Glutamatergic neuron (in vitro differentiated cells): ENCODE measurements at places on chromosomes 6 and 20.

DNA sequence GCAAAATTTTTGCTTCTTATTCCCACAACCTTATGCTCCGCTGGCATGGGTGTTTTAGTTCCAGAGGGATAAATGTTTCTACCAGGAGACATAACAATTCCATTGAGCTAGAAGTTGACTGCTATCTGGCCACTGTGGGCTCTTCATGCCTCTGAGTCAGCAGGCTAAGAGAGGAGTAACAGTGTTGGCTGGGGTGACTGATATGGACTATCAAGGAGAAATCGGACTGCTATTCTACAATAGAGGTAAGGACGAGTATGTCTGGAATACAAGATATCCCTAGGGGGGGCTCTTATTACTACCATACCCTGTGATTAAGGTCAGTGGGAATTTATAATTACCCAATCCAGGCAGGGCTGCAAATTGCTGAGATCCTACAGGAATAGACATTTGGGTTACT, 26.9 kb downstream of the FBXO30 start:
- H3K4me1 ChIP-seq = no peaks in the 10 kb centered on the region
- H3K4me3 ChIP-seq = no peak overlapping the region
- H3K27ac ChIP-seq = no peak overlapping the region
- no peaks in the 10 kb centered on the region for H3K27me3 ChIP-seq

GRCh38 chr6:20197251-20197650, 15.0 kb downstream of the MBOAT1 start:
- H3K4me3 ChIP-seq = no peak overlapping the region
- H3K4me1 ChIP-seq = no peaks in the 10 kb centered on the region
- no peak for DNase-seq
- peaks cover under 1% of the 10 kb centered on the region for H3K27me3 ChIP-seq
- H3K36me3 ChIP-seq = no peaks in the 10 kb centered on the region

GRCh38 chr20:35551503-35551902, 9.6 kb downstream of the ERGIC3 start:
- H3K4me3 ChIP-seq = no peak overlapping the region
- no peak for DNase-seq
- H3K27ac ChIP-seq = no peak overlapping the region
- H3K4me1 ChIP-seq = peaks cover 17% of the 10 kb centered on the region
- peaks cover 6% of the 10 kb centered on the region for H3K36me3 ChIP-seq

DNA sequence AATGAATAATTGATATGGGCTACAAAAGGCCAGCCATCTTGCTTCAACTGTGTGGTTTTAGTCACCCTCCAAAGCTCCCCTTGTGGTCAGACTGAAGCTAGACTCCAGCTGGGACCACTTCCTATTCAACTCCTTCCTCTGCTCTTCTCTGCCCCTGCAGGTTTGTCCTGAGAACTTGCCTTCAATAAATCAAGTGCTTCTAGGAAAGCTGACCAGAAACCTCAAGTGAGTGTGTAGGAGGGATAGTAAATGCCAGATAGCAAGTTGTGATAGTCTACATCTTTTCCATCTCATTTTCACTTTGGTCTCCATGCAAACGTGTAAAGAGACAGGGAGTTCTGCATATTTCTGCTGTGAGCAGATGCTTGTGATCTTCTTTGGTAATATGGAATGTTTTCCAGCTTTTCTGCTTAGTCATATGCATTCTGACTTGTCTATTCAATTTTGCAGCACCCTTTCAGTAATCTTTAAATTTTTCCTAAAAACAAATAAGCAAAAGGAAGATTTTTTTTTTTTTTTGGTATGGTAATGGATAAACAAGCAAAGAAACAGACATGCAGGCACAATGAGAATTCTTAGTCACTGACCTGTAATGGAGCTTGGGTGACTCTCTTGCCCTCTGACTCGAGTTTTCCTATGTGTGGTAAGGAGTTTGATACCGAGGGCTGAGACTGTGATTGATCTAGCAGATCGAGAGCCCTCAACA, 201.3 kb upstream of the BTBD3 start:
- H3K27me3 ChIP-seq = peaks cover 3% of the 10 kb centered on the region
- no peak overlapping the region for H3K27ac ChIP-seq
- peaks cover 11% of the 10 kb centered on the region for H3K4me1 ChIP-seq
- H3K4me3 ChIP-seq = peak overlapping the region; percentile 48
- no peaks in the 10 kb centered on the region for H3K36me3 ChIP-seq
- peak; percentile 27 for DNase-seq

- H3K27ac ChIP-seq = no peak overlapping the region
- no peak overlapping the region for H3K4me3 ChIP-seq
- peaks cover 5% of the 10 kb centered on the region for H3K36me3 ChIP-seq
- peaks cover 16% of the 10 kb centered on the region for H3K4me1 ChIP-seq
Observed at GRCh38 chr6:4908062-4908461, 95.8 kb downstream of the RPP40 start.

DNA sequence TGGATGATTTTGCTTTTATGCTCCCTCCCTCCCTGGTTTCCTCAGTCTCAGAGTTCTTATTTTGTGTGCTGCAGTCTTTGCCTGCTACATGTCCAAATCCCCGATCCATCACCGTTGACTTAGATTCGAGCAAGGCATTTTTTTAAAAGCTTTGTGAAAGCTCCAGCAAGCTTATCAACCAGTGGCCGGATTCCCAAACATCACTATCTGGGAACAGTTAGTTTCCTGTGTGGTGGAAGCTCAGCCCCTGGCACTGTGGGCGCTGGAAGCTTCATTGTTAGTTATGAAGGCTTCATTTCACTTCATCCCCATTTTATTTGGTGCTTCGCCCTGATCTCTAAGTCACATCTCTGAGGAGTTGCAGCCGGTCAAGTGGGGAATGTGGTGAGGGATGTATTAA, 44.7 kb downstream of the DEK start:
- H3K27ac ChIP-seq = no peak overlapping the region
- peaks cover 1% of the 10 kb centered on the region for H3K27me3 ChIP-seq
- no peak overlapping the region for H3K4me3 ChIP-seq
- peaks cover 9% of the 10 kb centered on the region for H3K36me3 ChIP-seq
- no peaks in the 10 kb centered on the region for H3K4me1 ChIP-seq
